ENCODE measurements at places on chromosomes 2 and 18.

DNA sequence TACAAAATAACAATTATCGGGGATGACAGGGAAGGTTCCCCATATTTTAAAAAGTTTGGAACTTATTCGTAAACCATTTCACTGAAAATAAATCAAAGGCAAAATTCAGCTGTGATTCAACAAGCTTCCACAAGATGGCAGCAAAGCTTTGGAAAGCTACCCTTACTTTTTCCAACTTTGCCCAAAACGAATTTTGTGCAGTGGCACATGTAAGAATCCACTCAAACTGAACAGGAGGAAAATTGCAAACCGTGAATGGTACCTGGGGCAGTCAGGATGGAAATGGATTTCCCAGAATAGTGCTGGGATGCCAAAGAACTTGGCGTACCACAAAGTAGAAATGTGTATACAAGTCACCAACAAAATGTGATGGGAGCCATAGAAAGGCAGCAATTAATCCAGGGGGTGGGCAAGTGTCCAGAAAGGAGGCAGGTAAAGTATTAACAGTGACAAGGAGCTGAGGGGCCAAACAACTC, 10.7 kb downstream of the RPL31 start:
- peak; percentile 63 for DNase-seq

DNA sequence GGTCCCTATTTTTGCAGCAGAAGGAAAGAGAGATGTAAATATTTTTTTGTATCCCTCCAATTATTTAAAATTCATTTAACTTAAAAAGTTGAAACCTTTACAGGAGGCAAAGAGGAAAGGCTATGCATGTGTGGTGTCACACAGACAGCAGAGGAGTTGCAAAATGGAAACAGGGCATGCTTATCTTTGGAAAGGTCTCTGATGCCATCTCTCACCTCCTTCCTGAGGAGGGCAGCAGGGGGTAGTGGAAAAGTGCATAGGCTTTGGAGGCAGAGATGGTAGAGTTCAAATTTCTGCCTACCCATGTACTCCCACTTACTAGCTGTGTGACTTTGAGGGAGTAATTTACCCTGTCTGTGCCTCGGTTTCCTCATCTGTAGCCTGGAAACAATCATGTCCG, 99.6 kb upstream of the MCFD2 start:
- DNase-seq, result no peak

GRCh38 chr18:2103299-2103698, 468.0 kb downstream of the METTL4 start:
- no peak for DNase-seq

DNA sequence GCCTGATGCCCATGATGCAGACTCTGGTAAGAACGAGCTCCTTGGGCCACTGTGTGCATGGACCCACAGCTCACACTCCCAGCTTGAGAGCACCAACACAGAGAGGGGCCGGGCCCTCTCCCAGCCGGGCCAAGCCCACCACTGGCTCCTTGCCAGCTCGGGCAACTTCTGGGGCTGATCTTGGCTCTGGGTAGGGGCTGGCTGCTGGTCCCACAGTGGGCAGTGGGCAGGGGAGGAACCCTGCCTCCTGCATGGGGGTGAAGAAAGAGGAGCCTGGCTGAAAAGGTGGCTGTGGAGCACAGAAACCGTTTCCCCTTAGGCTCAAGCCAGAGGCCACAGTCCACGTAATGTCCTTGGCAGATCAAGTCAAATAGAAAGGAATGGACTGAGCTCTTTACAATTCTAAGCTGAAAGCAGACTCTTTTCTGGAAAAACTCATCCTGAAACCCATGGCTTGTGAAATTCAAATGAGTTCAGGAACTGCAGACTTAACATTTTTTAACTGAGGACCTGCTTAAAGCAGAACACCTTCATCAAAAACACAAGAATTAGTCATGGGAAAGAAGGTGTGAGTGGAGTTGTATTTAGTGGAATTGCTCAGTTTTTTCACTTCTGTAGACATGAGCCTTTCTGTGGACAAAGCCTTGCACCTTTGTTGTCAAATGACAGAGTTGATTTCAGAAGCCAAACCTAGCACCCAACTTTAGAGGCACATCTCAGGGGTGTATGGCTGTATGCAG, 104.9 kb downstream of the STPG4 start:
- no peak for DNase-seq

DNA sequence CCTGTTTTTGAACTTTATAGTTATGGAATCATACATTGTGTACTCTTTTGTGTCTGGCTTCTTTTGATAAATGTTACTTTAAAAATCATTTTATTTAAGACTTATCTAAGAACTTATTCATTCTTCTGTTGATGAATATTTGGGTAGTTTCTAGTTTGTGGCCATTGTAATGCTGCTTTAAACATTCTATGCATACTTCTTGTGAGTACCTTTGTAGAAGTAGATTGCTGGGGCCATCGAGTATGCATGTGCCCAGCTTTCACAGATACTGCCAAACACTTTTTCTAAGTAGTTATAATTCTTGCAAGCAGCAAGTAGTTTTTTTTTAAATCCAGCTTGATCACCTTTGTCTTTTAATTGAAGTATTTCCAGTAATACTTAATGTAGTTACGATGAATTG, 11.1 kb downstream of the CD302 start:
- no peak for DNase-seq

- DNase-seq, result no peak
Observed at GRCh38 chr18:26470011-26470637, 78.2 kb downstream of the KCTD1 start.

GRCh38 chr18:56157541-56157940, 480.9 kb downstream of the TXNL1 start:
- DNase-seq, result no peak

DNA sequence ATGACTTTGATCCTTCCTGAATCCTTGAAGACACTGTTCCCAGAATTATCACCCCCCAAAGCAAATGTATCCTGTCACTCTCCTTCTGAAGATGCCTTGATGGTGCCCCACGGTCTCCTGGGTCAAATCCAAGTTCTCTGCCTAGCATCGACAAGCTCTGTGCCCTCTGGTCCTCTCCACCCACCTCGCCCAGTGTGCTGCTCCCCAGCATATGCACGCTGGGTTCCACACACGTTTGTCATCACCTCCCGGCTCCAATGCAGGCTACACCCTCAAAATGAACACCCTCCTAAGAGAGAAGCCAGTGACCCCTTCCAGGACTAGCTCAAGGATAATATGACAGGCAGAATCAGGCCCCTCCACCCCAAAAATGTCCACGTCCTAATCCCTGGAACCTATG, 39.5 kb upstream of the CREG2 start:
- no peak for DNase-seq

GRCh38 chr2:220455351-220455990, 828.0 kb downstream of the SLC4A3 start:
- no peak for DNase-seq

- peak; percentile 40 for DNase-seq
Observed at GRCh38 chr2:235238537-235238936, 255.3 kb upstream of the AGAP1 start.

DNA sequence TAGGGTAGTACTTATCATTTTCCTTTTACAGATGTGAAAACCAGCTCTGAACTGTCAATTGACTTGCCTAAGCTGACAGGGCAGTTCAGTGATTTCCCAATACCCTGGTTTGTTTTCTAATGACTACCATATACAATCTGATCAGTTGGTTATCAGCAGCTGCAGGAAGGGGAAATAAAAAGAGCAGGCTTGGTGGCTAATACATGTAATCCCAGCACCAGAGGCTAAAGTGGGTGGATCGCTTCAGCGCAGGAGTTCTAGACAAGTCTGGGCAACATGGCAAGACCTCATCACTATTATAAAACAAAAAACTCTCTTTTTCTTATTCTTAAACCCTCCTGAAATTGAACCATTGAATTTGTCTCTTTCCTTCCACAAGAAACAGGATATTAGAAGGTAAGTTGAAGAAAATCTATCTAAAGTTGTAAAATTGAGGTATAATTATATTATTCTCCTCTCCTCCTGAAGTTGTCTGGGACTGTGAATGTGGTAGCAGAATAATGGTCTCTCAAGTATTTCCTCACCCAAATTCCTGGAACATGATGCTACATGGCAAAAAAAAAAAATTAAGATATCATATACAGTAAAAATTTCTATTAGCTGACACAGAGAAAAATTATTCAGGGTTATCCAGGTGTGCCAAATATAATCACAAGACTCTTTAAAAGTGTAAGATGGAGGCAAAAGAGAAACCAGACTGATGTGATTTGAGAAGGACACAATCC, 1441.6 kb downstream of the SUCLG1 start:
- DNase-seq, result peak; percentile 17

GRCh38 chr18:13291745-13292447, 73.3 kb downstream of the LDLRAD4 start:
- DNase-seq, result no peak

GRCh38 chr2:26584656-26585055, 56.5 kb downstream of the CIB4 start:
- no peak for DNase-seq

GRCh38 chr2:177916342-177916741, 156.2 kb downstream of the PDE11A start:
- DNase-seq, result no peak

DNA sequence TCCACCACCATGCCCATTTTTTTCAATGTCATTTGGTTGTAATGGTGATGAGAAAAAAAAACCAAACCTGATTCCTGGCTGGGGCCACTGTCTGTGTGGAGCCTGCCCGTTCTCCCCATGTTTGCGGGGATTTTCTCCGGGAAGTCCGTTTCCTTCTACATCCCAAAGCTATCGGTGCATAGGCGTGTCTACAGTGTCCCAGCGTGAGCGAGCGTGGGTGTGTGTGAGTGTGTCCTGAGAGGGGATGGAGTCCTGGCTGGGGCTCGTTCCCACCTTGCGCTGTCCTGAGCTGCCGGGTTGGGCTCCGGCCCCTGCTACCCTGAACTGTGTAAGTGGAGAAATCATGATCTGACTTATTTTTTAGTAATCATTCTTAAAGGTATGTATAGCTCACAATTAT, 7.3 kb upstream of the ZAP70 start:
- DNase-seq, result no peak

- DNase-seq, result no peak
Observed at GRCh38 chr2:240794178-240794721, 25.8 kb downstream of the KIF1A start.

GRCh38 chr2:142714600-142714999, 162.9 kb upstream of the KYNU start:
- no peak for DNase-seq

DNA sequence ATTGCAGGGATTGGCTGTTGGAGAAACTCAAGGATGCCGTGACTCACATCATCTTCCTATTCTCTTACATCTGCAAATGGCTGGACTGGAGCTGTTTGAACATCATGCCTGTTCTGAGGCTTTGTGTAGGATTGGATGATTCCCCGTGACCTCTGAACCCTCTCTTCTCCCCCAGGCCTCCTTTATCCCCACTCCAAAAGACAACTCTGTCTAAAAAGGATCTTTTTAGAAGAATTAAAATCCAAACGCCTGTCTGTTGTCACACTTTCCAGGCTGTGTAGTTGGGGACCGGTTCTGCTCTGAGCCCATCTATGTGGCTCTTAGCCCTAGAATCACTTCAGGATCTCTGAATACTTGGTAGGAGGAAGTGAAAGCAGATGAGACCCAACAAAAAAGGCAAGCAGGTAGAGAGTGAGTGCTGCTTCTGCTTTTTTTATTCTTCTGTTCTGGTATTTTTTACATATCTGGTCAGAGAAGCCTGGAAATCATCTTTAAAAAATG, 565 bp downstream of the SP140 start:
- DNase-seq, result no peak

DNA sequence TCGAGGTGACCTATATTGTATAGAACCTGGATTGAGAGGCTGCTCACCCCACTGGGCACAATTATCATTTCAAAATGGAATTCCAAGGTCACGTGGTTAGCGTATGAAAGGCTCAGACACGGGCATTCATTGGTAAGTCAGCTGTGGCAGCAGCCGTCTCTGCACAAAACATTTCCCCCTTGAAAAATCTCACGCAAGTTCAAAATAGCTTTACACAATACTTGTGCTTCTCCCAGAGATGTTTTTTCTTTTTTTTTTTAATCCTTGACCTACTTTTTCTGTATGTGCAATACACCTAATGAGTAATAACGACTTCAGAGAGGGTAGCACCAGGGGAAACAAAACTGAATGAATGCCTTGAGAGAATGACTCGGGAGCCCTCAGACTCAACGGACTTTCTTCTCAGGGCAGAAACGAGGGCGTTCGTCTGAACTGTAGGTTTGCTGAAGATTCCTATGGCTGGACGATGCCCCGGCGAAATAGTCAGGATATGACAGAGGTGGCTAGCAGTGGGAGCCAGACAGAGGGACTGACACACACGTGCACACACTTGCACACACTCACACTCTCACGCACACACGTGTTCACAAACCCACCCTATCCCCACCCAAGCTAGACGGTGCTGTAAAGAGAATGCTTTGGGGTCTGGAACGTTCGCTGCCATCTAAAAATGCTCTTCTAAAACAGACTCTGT, 77.8 kb downstream of the PDCL3 start:
- peak; percentile 30 for DNase-seq

GRCh38 chr2:205802941-205803340, 120.6 kb downstream of the NRP2 start:
- no peak for DNase-seq

DNA sequence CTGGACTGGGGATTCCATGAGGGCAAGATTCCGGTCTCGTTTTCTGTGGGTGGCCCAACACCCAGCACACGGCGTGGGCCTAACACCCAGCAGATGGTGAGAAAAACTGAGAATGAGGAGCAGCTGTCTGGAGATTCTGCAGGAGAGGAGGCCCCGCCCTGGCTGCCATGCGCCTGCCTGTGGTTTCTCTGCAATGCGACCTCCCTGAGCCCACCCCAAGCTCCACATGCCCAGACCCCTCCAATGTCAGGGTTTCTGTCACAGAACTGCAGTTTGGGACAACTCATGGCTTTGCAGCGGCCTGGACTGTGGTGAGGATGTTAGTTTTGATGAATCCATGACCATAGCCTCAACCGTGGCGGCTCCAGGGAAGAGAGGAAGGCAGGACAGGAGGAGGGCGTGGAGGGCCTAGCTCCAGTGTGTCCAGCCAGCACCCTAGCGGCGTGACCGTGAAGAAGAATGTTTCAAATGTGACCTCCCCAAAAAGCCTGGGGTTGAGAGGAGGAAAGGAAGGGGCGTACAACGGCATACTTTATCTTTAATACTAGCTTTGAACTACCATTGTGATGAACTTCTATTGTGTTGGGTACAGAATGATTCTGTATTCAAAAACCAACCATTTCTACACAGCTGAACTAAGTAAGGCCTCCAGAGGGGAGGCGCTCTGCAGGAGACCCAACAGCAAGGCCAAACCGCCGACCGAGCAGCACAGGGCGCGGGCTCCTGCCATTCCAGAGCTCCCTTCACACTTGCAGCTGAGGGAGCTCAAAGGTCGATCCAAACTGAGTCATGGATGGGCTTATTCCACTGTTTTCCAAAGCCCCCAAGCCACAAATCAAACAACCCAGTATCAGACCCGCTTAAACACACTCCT, 3.4 kb downstream of the PXDN start:
- no peak for DNase-seq

GRCh38 chr18:63312019-63312409, 7.6 kb downstream of the BCL2 start:
- DNase-seq, result no peak

DNA sequence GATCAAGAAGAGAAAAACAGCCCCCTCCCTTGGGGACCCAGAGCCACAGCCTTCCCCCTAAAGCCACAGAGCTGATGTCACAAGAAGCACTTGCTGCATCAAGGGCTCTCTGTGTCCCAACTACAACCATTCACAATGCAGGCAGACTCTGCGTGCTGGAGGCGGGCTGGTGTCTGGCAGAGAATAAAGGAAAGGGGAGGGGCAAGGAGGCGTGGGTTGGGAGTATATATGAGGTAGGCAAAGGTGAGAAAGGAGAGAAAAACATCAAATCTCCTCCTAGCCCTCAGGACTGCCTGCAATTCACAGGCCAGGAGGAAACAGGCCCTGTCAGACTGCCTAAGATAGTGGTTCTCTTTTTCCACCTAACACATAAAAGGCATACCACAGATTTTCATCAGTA, 48.8 kb upstream of the IHH start:
- DNase-seq, result no peak
